HT1080 (cell line): ENCODE measurements at places on chromosomes 1 and 21.

- DNase-seq, result no peak
Observed at GRCh38 chr1:186806477-186806876, 22.3 kb upstream of the PLA2G4A start.

DNA sequence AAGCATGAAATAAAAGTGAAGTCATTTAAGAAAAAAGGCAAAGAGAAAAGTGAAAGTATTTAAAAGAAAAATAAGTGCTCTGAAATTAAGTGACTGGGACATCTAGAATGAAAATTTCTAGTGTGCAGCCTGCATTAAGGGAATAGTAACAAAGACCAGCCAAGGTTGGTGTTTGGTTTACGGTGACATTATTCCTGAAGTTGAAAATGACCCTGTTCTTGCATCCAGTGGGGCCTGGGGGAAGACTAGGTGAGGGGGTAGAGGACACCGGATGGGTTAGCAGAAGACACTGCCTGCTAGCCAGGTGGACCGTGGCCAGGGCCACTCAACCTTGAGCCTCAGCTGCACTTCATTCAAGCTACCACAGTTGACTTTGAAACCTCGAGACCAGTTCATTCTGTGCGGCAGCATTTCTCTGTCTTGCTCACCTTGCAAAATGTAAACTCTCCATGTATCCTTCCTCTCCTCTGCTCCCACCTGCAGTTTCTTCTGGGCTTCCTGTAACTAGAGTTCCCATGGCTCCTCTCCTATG is 14.3 kb upstream of the KCNK1 start:
- DNase-seq, result no peak

GRCh38 chr1:60662486-60663044 is 419.8 kb upstream of the NFIA start:
- DNase-seq, result no peak

DNA sequence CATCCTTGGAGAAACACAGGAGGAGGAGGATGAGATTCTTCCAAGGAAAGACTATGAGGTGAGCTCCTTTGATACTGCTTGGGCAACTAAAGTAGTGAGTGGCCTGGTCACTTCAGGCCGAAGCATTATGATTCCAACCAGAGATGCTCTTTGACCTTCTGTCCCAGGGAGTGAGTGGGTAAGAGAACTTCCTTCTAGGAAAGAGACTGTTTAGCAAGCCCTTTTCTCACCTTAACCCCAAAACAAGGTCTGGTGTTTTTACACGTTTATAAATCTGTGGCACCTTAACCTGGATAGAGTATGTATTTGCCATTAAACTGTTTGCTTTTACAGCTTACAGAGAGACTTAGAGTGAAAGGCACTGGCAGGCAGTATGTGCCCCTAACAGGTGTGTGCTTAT is 1.1 kb downstream of the CLCN6 start:
- DNase-seq, result no peak

GRCh38 chr1:160618763-160619274 is 28.0 kb downstream of the SLAMF1 start:
- DNase-seq, result peak; percentile 48

DNA sequence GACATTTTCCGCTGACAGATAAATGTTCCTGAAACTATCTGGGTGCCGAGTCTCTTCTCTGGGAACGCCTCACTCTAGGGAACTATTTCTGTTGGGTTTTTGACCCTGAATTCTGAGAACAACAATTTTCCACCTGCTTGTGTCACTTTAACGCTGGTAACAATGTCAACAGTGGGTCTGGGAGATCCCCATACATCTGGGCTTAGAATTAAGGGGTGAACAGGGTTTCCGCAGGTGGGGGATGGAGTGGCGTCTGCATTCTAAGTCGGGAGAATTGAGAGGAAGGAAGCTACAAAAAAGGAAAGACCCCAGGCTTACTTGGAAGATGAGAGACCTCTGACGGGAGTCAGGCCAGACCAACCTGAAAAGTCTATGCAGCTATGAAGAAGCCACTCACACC is 8.7 kb downstream of the CD247 start:
- DNase-seq, result no peak

DNA sequence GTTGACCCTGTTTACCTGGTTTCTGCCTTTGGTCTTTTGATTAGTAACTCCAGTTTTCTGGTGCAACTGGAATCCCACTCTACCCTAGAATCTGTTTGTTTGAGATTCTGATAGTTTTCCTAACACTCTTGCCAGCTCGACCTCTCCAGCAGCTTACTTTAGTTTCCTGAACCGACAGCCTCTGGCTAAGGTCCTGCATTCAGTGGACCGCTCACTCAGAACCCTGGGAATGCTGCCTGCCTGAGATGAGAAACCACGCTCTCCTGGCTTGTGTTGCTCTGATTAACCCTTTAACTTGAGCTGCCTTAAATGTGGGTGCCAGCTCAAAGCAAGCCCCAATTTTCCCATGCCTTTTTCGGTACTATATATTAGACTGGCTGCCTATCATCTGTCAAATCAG is 45.3 kb upstream of the SIPA1L2 start:
- DNase-seq, result no peak

DNA sequence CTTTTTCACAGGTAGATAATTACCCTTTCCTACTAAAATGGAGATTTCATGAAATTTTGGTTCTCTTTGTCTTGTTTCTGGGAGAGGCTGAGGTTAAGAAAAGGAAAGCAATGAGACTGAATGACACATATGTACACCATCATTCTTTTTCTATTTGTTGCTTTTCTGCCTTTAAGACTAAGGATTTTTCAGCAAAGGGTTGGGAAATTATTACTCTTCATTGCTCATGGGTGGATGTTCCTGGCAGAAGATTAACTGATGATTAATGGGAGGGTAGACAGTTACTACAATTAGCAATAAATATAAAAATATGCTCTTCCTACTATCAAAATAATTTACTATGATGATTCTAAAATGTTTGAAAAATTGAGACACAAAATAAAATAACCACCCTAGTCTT is 316.5 kb upstream of the USP24 start:
- DNase-seq, result no peak

GRCh38 chr1:31218705-31219104 is 21.0 kb downstream of the NKAIN1 start:
- DNase-seq, result no peak

DNA sequence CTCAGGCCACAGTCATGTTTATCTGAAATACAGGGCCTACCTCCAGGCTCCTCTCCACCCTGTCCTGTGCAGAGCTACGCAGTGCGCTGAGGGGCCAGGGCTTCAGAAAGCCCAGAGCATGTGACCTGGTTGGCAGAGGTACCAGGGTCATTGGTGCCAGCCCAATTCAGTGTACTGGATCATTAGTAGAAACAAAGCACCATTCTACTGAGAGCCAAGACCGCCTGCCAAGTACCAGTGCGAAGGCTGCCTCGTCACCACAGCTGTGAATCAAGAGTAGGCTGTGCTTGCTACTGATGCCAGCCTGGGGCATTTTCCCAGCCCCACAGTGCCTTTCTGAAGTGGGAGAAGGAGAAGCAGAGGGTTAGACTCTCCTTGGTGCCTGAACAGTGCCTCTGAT is 59.8 kb downstream of the CAPN9 start:
- no peak for DNase-seq

DNA sequence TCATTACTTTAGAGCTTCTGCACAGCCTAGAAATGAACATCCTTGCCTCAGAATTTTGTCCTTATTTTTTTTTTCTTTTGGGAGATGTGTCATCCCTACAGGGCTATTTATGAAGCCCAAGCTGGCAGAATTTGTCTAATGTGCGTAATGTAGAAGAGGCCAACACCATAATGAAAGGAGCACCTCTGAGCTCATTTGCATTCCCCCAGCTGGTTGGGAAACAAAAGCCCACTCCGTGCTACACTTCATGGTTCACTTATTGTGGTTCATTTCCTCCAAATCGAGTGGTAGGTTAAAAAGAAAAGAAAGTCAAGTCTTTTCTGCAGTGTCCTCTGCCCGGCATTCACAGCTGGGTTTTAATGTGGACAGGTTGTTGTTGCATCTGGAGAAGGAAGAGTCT is 73.5 kb downstream of the KAZN start:
- no peak for DNase-seq

DNA sequence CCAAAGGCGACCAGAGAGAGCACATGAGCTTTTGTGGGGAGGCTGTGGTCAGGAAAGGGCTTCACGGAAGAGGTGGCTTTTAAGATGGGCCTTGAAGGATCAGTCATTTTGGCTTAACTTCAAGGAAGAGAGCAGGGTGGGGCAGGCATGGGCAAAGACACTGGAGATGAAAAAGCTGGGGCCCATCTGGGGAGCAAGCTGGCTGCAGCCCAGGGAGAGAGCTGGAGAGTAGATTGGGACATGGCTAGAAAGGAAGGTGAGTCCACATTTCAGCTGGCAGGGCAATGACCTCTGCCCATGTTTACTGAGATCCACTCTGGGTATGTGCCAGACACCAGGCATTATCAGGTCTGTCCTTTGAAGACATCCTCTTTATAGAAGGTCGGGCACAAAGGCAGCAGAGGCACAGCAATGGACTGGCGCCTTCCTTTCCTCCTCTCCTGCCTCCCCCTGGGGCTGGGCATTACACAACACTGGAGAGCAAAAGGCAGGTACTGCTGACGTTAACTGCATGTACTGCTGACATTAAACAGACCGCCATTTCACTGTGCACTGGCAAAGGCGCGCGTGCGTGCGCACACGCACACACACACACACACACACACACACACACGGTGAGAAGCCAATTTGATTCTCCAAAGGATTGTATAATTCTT is 2.2 kb upstream of the UBXN10 start:
- no peak for DNase-seq

GRCh38 chr1:76110666-76111065 is 36.1 kb downstream of the ST6GALNAC3 start:
- no peak for DNase-seq

- DNase-seq, result no peak
Observed at GRCh38 chr1:77687519-77687906, 5.1 kb upstream of the ZZZ3 start.

DNA sequence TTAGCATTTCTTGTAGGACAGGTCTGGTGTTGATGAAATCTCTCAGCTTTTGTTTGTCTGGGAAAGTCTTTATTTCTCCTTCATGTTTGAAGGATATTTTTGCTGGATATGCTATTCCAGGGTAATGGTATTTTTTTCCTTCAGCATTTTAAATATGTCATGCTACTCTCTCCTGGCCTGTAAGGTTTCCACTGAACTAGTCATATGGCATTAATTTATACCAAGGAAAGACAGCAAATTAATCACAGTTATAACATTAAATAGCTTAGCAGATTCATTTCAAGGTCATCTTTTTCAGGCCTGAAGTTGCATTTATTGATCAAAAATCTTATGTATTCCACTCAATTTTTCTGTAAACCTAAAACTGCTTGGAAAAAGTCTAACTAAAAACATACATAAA is 54.9 kb downstream of the AK5 start:
- DNase-seq, result no peak

GRCh38 chr1:11841245-11842153 is 6.1 kb downstream of the NPPA start:
- DNase-seq, result no peak

DNA sequence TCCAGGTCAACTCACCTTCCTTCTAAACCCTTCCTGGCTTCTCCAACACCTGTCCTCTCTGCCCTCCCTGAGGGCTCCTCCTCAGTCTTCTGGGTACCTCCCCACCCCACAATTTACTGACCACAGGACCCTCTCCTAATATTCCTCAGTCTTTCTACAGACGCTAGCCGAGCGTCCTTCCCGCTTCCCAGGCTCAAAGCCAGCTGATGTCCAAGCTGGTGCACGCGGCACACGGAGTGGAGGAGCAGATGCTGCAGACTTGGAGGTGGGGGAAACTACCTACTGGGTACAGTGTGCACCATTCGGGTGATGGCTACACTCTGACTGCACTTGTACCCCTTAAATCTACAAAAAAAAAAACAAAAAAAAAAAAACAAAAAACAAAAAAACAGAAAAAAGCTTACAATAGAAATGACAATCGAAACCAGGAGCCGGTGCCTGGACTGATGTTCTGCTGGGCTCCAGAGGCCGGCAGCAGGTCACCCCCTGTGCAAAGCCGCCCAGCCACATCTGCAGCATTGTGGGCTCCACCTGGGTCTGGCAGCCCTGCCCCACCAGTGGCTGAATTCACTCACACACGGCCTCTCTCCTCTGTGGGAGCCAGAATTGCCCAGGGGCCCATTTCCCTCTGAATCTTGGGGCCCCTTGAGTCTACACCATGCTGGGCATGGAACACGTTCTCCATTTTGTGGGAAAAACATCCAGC is 7.0 kb downstream of the TRIM11 start:
- DNase-seq, result no peak

DNA sequence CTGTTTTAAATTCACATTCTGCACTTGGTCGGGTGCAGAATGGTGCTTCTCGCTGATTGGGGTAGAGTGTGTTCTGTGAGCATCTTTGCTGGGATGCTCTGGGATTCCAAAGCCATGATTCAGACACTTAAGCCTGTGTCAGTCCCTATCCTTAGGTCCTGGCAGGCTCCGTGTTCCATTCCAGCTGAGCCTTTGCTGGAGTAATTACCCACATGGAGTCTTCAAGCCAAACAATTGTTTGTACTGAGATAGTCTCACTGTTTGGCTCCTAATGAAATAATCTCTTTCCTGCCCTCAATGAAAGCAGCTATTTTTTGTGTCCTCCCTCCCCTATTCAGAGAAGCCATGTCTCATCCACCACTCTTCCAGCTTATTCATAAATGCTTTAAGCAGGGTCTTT is 18.7 kb downstream of the SMAP2 start:
- peak; percentile 63 for DNase-seq

GRCh38 chr1:94532077-94532476 is 9.5 kb downstream of the F3 start:
- DNase-seq, result no peak

- DNase-seq, result no peak
Observed at GRCh38 chr1:67522001-67522441, 91.8 kb upstream of the SERBP1 start.

GRCh38 chr1:237478842-237479241 is 411.9 kb downstream of the ZP4 start:
- no peak for DNase-seq

- DNase-seq, result no peak
Observed at GRCh38 chr1:33255347-33256220, 708 bp upstream of the ZNF362 start.

- DNase-seq, result no peak
Observed at GRCh38 chr1:206465951-206466350, 4.3 kb upstream of the IKBKE start.

DNA sequence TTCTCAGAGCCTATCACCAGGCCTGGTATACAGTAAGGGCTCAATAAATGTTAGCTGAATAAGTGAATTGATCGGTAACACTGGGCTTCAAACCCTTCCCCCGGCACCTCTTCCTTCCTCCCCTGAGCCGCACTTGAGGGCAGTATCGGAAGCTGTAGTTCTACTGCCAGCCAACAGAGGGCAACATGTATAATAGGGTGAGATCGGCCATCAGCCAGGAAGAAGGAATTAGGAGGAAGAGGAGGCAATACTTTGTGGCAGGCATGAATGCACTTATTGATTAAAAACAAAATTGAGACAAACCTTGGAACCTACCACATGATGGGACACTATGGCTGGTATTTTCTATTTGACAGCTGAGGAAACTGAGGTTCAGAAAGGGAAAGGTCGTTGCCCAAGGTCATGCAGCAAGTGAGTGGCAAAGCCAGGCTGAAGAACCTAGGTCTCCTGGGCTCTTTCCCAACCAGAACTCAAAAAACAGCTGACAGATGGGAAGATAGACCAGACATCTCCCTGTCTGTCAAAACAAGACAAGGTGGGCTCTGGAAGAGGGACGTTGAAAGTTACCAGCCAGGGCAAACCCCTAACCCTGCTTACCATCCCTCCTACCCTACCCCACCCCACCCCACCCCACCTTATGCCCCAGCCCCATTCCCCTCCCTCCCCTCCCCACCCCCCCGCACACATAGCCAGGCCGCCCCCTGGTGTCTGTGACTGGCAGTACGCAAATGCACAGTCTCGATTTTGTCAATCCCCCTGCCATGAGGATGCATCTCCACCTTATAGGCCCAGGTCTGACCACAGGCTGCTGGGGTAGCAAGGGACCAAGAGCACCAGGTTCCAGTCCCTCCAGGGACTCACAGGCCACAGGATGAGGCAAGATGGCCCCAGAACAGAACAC is 107.3 kb upstream of the RUNX3 start:
- DNase-seq, result peak; percentile 59
